ENCODE measurements at places on chromosomes 16 and 17.

GRCh38 chr17:65617496-65617895, 56.0 kb upstream of the AXIN2 start:
- no peaks in the 10 kb centered on the region for H3K4me1 ChIP-seq
- H3K27me3 ChIP-seq, result no peaks in the 10 kb centered on the region
- H3K27ac ChIP-seq, result no peak overlapping the region
- H3K4me3 ChIP-seq, result no peak overlapping the region

DNA sequence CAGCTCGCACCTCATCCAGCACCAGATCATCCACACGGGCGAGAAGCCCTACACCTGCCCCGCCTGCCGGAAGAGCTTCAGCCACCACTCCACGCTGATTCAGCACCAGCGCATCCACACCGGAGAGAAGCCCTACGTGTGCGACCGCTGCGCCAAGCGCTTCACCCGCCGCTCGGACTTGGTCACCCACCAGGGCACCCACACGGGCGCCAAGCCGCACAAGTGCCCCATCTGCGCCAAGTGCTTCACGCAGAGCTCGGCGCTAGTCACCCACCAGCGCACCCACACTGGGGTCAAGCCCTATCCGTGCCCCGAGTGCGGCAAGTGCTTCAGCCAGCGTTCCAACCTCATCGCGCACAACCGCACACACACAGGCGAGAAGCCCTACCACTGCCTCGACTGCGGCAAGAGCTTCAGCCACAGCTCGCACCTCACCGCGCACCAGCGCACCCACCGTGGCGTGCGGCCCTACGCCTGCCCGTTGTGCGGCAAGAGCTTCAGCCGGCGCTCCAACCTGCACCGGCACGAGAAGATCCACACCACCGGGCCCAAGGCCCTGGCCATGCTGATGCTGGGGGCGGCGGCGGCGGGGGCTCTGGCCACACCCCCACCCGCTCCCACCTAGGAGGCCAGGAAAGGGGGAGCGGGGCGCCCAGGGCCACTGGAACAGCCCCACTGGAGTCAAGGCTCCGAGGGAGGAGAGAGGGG, 7.5 kb downstream of the ZNF205 start:
- H3K4me3 ChIP-seq, result no peak overlapping the region
- H3K4me1 ChIP-seq, result peaks cover 1% of the 10 kb centered on the region
- H3K36me3 ChIP-seq, result no peaks in the 10 kb centered on the region
- H3K27ac ChIP-seq, result no peak overlapping the region
- H3K27me3 ChIP-seq, result no peaks in the 10 kb centered on the region
- no peak for DNase-seq

GRCh38 chr17:4003131-4003500, 38.9 kb upstream of the ATP2A3 start:
- no peak for DNase-seq
- peak overlapping the region; percentile 26 for H3K4me3 ChIP-seq
- H3K36me3 ChIP-seq, result no peaks in the 10 kb centered on the region
- H3K27ac ChIP-seq, result no peak overlapping the region
- no peaks in the 10 kb centered on the region for H3K4me1 ChIP-seq
- no peaks in the 10 kb centered on the region for H3K27me3 ChIP-seq

DNA sequence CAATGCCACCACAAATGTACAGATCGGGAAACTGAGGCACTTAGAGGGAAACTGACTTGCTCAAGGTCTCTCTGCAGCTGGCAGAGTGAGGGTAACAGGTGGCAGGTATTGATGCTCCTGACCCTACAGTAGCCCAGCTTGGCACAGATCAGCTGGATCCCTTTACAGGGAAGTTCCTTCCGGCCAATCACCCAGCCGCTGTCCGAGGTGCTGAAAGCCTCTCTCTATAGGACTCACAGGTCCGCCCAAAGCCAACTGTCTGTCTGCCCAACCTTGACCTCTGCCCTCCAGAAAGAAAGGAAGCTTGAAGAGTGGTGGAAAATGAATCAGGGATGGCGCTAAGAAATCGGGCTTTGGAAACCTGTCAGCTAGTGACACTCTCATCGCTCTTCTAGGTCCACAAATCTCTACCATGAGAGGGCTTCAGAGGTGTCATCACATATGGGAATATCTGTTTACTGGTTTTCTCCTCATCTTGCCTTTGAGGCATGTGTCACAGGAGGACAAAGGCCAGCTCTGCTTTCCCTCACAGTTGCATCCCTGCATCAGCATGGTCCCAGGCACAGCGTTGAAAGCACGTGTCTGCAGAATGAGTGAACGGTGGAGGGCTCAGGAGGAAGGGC, 246.2 kb downstream of the KATNIP start:
- no peaks in the 10 kb centered on the region for H3K4me1 ChIP-seq
- no peaks in the 10 kb centered on the region for H3K27me3 ChIP-seq
- peak; percentile 71 for DNase-seq

DNA sequence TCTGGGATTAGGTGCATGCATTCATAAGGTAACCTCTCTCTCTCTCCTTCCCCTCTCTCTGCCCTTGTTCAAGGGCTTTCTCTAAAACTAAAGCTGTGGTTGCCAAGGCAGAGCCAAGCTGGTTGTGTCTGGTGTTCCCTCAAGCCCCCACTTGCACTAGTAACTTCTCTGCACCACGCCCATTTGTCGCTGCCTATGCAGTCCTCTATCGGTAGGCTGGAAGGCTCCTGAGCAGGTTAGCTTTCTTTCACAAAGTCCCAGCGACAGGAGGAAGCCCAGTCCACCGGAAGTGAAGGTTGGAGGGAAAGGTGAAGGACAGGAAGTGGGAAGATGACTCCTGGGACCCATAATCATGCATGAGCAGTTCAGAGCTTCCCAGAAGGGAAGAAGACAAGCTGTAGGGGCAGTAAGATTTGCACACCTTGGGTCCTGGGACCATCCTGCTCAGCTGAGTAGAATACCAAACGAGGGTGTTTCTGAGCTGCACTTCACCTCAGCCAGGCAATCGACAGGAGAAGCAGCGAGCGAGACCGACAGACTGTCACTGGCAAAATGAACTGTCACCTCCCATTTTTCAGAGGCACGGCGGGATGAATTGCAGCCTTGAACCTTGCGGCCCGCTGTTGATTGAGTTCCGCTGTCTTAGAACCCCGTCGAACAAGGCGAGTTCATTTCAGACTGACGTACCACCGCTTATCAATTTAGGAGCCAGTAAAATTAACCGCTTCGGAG, 14.7 kb upstream of the SKAP1 start:
- no peaks in the 10 kb centered on the region for H3K4me1 ChIP-seq
- peak overlapping the region; percentile 12 for H3K4me3 ChIP-seq
- H3K27ac ChIP-seq, result no peak overlapping the region
- no peaks in the 10 kb centered on the region for H3K36me3 ChIP-seq

GRCh38 chr17:68389041-68389440, 68.3 kb downstream of the WIPI1 start:
- H3K4me1 ChIP-seq, result peaks cover 5% of the 10 kb centered on the region
- no peaks in the 10 kb centered on the region for H3K27me3 ChIP-seq
- H3K27ac ChIP-seq, result no peak overlapping the region
- DNase-seq, result no peak

Data from testis (tissue), 5 donors.